ENCODE measurements at places on chromosomes 5 and 9.

DNA sequence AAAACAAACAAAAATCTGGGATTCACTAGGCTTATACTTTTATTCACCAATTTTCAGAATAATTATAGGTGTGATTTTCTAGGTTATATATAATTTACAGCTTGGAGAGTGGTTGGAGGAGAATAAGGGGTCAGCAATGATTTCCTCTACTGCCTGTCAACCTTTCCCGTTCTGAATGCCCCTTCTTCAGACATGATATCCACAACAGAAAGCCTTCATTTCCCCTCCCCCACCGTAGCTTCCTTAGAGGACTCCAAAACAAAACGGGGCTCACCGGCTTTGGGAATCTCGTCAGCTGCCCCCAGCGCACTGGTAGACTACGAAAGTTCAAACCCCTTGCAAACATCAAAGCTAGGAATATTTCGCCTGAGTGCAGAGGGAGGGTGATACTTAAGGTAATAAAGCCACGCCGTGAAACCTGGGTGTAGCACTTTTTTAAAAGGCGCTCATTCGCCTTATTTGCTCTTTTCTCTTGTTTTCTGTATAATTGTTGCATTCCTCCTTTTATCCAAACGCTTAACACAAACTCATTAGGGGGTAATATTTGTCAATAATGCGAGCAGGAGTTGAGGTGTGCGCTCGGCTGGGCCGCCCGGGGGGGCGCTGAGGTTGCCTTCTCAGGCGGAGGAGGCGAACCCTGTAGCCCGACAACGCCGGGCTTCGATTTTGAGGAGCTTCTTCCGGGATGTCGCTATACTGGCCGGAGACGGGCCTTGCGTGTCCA is 2.4 kb downstream of the OTP start:
- DNase-seq: no peak

DNA sequence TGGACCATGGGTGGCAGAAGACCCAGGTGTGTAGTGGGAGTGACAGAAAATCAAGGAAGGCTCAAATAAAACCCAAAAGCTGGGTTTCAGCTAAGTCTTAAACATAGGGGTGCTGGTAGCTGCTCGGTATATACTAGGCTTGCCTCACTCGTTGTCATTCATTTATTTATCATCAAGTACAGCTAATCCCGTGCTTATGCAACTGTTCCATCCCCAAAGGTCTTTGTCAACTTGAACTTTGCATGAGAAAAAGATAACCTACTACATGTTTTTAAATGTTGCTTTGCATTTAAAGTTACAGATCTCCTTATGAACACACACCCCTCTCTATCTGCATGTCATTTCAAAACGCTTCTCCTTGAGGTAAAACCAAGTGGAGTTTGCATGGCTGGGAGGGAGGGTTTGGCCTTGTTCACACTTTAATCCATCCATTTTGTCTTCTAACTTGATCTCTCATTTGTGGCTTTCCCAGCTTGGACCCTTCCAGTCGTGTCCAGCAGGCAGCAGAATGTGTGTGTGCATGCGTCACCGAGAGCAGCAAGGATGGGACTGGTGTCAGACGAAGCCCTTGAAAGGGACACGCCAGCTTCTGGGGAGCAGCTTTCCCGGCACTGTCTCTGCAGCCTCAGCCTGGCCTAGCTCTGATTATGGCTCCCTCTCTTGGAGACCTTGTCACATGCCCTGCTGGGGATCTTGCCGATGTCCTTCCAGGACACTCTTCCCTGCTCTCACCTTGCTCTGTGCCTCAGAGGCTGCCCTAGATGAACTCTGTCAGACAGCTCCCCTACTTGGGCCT is 133.5 kb downstream of the GADD45G start:
- DNase-seq: no peak

GRCh38 chr5:151890299-151890698 is 34.4 kb downstream of the GLRA1 start:
- DNase-seq: no peak

GRCh38 chr9:91197232-91198181 is 164.2 kb downstream of the AUH start:
- no peak for DNase-seq

GRCh38 chr9:121075251-121076036 is 689 bp downstream of the CNTRL start:
- DNase-seq: no peak

DNA sequence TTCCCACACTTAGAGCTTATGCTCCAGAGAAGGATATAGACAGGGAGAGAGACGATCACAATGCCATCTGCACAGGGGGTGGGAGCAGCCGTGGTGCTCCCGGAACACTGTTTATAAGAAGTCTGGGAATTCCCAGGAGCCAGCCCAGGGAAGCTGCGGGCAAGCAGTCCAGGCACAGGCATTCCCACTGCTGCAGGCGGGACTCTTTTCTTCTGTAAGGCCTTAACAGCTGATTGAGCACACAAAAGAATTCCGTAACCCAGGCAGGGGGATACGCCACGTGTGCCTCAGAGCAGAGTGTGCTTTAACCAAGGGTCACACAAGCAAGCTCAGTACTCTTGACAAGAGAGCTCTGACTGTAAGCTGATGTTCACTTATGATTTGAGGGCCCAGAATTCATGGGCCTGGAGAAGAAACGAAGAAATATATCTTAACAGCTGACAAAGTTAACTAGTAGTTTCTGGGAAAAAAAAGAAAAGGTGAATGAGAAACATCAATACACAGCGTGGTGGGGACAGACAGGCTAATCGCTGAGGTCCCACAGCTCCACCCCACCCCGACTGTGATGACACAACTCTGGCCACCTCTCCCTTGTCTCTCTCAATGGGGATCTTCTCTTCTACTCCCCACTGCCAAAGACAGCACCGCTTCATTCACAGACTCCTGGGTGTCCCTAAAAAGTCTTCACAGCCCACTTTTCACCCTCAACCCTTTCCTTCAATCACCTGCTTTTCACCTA is 85.9 kb upstream of the SIMC1 start:
- DNase-seq: no peak

DNA sequence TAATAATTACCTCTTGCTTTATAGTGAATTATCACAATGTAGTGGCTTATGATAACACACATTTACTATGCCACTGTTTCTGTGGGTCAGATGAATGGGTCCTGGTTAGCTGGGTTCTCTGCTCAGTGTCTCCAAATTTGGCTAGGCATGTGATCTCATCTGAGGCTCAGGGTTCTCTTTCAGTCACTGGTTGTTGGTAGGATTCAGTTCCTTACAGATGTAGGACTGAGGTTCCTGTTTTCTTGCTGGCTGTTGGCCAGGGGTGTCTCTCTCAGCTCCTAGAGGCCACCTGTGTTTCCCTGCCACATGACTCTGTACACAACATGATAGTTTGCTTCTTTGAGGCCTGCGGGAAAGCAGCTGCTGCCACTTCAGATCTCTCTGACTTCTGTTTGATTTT is 7.1 kb downstream of the NFX1 start:
- no peak for DNase-seq

- no peak for DNase-seq
Measured at GRCh38 chr5:140351609-140352334, 5.4 kb upstream of the HBEGF start.

- no peak for DNase-seq
Measured at GRCh38 chr5:153672347-153673090, 182.0 kb downstream of the GRIA1 start.

GRCh38 chr9:95047452-95048224 is 269.9 kb downstream of the FANCC start:
- no peak for DNase-seq

DNA sequence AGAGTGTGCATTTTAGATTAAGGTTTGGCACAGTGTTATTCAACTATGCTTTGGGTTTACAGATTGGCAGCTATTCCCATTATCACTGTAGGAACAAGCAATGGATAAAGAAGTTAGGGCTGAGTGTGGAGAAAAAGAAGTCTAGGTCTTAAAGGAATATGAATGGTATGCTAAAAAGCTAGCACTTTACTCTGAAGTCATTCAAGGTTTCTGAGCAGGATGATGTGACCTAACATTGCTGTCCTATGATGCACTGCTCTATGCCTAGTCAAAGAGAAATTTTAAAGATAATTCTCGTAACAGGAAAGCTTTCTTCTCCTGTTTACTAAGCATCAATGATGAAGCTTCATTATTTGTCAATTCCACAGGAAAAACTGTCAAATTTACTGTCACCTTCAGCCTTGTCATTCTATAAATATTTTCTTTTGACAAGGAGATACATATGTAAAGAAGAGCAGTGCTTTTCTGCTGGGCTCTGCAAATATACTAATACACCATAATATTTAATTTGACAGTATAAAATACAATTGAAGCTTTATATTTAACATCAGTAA is 476.1 kb upstream of the PTPRD start:
- no peak for DNase-seq

GRCh38 chr9:93198117-93198837 is 14.3 kb downstream of the WNK2 start:
- no peak for DNase-seq

- no peak for DNase-seq
Measured at GRCh38 chr5:142225141-142225540, 99.7 kb downstream of the SPRY4 start.

DNA sequence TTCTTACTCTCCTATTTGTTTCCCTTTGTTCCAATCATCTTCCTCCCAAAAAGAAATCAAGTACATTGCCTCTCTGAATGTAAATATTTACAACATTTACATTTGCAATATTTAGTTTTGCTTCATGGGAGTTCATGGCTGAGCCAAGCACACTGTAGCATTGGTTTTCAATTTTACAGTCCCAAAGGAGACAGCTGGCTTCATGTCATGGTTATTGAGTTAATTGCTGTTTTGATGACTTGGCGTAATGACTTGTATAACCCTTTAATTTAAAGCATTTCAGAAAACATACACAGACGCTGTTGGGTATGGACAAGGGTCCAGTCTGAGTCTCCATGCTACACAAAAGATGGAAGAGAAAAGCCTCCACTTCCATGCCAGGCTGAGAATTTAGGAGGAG is 25.6 kb upstream of the VLDLR start:
- no peak for DNase-seq

- peak; percentile 57 for DNase-seq
Measured at GRCh38 chr9:69919461-69920061, 98.9 kb downstream of the CFAP95 start.

DNA sequence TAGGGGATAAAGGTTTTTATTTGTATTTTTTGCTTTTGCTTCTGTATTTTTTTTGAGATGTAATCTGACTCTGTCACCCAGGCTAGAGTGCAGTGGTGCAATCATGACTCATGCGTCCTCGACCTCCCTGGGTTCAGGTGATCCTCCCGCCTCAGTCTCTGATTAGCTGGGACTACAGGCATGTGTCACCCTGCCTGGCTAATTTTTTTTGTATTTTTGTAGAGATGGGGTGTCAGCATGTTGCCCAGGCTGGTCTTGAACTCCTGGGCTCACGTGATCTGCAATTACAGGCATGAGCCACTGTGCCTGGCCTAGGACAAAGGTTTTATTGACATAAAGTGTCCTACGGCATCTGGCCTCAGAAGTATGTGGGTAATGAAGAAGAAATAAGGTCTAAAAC is 297.1 kb upstream of the C9orf72 start:
- DNase-seq: no peak

DNA sequence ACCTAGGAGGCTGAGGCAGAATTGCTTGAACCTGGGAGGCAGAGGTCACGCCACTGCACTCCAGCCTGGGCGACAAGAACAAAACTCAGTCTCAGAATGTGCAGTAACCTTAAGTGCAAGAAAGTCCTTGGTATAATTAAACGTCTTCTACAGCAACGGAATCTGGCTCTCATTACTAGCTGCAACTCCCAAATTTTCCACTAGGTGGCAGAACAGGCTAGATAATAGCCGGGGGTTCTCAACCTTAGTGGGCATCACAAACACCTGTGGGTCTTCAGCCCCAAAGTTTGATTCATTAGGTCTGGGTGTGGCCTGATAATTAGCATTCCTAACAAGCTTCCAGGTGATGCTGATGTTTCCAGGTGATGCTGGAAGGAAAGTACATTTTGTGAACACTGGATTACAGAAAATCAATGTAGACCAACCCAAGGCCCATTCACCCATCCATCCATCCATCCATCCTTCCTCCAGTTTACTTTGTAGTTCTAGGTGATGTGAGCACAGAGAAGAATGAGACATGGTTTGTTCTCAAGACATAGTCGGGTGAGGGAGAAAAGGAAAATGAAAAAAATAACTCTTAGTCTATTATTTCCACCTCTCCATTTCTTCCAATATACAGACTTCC is 37.3 kb downstream of the FBXW2 start:
- DNase-seq: peak; percentile 4

- no peak for DNase-seq
Measured at GRCh38 chr9:134344068-134344799, 18.0 kb downstream of the RXRA start.

DNA sequence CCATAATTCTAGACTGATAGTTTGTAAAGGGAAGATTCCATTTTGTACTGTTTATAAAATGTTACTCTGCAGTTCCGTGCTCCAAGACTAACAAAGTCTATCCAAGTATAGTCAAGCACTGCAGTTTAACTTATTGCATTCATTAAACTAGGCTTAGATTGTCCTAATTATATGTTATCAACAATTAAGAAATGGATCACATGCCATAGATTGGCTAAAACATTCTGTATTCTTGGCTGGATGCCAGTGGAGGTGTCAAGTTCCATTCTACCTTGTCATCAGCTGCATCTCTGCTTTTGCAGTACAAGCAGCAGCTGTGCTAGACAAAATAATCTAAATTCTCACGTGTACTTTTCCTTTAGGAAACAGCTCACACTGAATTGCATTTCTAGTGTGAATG is 69.4 kb upstream of the MEF2C start:
- peak; percentile 22 for DNase-seq

- no peak for DNase-seq
Measured at GRCh38 chr5:143514616-143515335, 111.3 kb upstream of the NR3C1 start.

GRCh38 chr5:168295574-168296201 is 4.2 kb downstream of the WWC1 start:
- no peak for DNase-seq

DNA sequence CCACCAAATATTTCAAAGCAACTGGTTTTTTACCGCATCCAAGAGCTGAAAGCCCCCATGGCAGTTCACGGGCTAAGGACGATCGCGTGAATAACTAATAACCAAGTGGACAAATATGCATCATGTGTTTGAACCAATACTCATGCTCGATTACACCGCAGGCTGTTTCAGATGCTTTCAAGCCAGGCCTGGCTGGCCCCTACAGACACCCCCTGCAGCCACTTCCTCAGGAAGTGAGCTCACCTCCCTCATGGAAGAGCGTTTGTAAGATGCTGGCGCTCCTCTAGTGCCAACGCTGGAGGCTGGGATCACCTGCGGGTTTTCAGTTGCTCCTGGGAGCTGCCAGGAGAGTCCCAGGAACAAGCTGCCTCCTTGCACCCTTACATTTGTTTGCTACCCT is 53.9 kb upstream of the PTCH1 start:
- no peak for DNase-seq

GRCh38 chr9:90016272-90016671 is 411.5 kb downstream of the GADD45G start:
- DNase-seq: no peak

- no peak for DNase-seq
Measured at GRCh38 chr5:8952147-8952546, 593.7 kb downstream of the SEMA5A start.
